ENCODE measurements at places on chromosomes 12 and 14.
A peak's percentile ranks its signal among the peaks of the same experiment; 100 is the strongest.

GRCh38 chr14:88868558-88869159 is 44.2 kb downstream of the TTC8 start:
- DNase-seq, result peak; percentile 17

DNA sequence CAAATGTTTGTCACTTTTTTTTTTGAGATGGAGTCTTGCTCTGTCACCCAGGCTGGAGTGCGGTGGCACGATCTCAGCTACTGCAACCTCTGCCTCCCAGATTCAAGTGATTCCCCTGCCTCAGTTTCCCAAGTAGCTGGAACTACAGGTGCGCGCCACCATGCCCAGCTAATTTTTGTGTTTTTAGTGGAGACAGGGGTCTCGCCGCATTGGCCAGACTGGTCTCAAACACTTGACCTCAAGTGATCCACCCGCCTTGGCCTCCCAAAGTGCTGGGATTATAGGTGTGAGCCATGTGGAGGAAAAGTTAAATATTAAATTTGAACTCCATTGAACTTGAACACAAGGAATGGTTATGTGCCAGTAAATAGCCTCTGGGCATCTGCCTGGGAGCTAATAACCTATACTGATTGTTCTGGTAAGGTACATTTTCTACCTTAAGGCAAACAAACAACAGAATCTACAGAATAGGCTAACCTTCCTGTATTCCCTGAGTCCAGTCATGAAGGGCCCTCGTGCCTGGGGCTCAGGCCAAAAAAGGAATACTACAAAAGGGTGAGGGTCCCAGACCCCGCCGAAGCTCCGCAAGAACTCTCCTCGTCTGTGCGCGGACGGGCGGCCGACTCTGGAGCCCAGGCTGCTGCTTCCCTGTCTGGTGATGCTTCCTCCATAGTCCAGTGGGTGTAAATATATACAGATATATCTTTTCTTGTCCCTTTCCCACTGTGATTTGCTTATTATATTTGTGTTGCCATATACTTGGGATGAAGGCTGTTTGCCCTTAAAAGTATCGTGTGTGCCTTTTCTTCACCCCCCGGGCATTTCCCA is 74.0 kb upstream of the EIF5 start:
- DNase-seq, result no peak

GRCh38 chr12:118827606-118828005 is 153.7 kb upstream of the SRRM4 start:
- no peak for DNase-seq

DNA sequence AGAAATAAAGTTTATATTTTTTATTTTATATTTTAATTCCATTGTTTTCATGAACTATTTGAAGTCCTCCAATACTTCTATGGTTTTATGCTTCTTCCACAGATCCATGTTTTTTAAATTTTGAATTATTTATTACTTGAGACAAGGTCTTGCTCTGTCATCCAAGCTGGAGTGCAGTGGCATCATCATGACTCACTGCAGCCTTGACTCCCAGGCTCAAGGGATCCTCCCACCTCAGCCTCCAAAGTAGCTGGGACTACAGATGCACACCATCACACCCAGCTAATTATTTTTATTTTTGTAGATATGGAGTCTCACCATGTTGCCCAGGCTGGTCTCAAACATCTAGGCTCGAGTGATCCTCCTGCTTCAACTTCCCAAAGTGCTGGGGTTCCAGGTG is 28.8 kb upstream of the DLGAP5 start:
- no peak for DNase-seq

GRCh38 chr12:117096501-117097042 is 2.6 kb downstream of the TESC start:
- DNase-seq, result no peak

DNA sequence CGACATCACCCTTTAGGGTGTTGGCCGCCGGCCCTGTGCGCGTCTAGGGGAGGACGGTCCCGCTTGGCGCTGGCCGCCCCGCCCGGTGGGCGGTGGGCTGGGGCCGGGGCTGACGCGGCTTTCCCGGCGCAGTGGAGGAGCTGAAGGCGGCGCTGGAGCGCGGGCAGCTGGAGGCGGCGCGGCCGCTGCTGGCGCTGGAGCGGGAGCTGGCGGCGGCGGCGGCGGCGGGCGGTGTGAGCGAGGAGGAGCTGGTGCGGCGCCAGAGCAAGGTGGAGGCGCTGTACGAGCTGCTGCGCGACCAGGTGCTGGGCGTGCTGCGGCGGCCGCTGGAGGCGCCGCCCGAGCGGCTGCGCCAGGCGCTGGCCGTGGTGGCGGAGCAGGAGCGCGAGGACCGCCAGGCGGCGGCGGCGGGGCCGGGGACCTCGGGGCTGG is 3.6 kb downstream of the TNFAIP2 start:
- DNase-seq, result no peak

GRCh38 chr12:6167327-6168280 is 32.6 kb upstream of the CD9 start:
- peak; percentile 27 for DNase-seq

- DNase-seq, result no peak
Observed at GRCh38 chr12:119870457-119870856, 6.7 kb downstream of the CIT start.
